Glutamatergic neuron (in vitro differentiated cells): ENCODE measurements at places on chromosomes 2 and 18.

DNA sequence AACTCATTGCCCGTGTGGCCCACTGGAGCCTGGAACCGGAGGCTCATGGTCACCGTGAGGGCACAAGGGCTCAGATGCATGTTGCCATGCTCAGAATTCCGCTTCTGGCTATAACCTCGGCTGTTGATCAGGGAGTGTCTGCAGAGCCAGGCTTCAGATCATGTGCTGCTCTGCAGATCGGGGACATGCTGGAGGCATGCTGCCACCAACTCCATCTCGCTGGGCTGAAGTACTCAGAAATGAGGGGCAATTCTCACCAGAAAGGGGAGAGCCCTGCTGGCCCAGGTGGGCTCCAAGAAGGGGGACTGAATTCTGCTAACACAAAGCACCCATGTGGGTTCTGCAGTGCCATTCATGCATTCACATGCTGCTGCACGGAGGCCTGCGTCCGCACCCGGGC, 269.2 kb upstream of the PXDN start:
- no peak for DNase-seq

DNA sequence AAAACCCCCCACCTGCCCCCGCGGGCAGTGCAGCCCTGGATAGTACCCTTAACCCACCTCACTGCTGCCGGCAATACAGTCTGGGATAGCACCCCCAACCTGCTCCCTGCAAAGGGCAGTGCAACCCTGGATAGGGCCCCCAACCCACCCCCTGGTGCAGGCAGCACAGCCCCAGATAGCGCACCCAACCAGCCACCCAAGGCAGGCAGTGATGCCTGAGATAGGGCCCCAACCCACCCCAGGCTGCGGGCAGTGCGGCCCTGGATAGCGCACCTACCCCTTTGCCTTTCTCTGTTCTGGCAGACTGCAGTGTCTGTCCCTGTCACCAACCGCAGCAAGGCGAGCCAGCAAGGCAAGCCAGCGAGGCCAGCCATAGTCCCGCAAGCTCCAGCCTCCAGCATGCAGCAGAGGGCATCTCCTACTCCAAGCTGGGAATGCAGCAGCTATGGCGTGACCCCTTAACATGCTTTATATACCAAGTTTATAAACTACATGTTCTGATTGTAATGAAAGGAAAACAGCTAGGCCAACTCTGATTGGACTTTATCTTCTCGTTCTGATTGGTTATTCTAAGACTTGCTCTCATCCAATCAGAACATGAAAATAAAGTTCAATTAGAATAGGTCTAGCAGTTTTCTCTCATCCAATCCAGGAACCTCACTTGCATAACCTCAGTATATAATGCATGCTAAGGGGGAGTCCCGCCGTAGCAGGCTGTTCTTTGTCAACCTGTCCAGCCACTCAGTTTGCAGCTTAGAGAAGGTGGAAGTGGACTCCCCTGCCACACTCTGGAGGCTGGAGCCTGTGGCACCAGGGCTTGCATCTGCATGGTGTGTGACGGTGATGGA, 34.1 kb upstream of the ANKRD62 start:
- DNase-seq, result no peak

- peak; percentile 40 for DNase-seq
These were observed 1.3 kb upstream of the LYPD1 start for GRCh38 chr2:132671151-132671835.

- DNase-seq, result no peak
These were observed 49.0 kb upstream of the BIN1 start for GRCh38 chr2:127155947-127156346.

GRCh38 chr2:119223521-119224390, at the start of gene STEAP3:
Gene STEAP3 (plus strand): TSS chr2:119223834. CDS start chr2:119231013, 7,179 bp downstream.
- peak; percentile 85 for DNase-seq

DNA sequence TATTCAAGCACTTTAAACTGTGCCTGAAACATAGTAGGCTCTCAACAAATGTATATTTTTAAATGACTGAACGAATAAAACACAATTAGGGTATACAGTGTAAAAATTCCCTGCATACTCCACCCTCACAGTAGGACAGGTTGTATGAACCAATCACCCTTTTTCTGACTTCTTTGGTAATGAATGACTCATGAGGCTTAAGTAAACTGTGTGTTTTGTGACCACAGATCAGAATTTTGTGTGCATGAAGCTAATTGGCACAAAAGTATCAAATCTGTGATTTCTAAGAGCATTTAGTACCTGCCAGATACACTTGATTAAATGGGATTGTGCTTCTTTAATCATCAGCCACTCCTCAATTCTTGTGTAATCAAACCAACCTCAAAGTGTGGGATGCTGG, 109.9 kb upstream of the MAP4K3 start:
- no peak for DNase-seq

- DNase-seq, result no peak
These were observed 298.6 kb upstream of the MAP2 start for GRCh38 chr2:209125291-209125690.

DNA sequence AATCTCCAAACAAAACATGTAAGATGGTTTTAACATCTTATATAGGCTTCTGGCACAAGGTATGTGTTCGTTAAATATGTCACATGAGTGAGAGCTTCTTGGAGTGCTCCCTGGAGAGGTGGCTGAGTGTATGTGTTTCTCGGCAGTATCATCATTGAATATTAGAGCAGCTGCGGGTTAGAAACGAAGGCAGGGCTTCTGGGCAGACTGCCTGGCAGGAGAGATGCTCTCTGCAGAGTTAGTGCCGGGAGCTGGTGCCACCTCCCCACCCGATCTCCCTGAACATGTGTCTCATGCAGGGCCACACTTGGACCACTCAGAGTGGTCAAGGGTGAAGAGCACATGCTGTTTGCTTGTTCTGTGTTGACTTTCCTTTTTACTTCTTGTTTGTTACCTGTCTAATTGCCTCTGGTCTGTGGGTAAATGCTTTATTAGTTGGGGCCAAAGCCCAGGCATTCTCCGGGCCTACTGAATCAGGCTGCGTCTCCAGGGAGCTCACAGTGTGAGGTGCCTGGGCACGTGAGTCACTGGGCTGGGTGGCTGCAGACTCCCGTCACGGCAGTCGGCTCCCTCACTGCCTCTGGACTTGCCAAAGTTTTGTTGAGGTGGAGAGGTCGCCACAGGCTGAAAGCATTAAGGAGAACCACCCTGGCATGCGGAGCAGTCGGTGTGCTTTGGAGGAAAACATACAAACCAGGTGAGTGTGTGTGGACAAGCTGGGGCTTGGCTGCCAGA, 246.6 kb downstream of the FHOD3 start:
- DNase-seq, result no peak

DNA sequence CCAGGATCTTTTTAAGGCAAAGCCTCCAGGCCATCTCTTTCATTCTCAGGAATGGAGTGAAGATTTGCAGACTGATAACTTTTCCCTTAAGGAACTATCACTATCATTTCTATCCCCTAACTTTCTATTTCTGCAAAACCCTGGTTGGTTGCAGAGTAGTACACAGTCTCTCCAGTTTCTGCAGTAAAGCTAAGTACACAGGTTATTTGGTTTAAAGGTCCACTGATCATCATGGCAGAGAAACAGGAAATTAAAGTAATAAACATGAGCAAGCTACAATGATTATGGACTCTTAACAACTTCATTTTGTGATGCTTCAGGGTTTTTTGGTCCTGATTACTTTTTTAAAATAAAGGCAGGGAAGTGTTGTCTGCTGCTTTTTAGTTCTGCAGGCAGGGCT, 890.0 kb upstream of the DDX18 start:
- no peak for DNase-seq

DNA sequence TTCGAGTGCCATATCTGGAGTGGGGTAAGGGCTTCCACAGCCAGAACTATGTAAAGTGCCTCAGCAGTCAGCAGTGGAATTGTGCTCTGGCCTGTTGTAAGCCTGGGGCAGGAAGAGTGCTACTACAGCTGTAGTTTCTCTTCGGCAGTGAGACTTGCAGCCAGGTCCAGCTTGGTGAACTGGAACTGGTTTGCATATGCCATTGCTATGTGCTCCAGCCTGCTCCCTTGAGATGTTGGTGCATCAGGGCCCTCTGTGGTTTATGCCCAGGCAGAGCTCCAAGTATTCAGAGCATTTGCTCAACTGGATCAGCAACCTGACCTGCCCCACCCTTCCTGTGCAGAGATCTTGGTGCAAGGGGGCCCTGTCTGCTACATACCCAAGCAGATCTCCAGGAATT, 47.8 kb downstream of the ZNF804A start:
- DNase-seq, result no peak

DNA sequence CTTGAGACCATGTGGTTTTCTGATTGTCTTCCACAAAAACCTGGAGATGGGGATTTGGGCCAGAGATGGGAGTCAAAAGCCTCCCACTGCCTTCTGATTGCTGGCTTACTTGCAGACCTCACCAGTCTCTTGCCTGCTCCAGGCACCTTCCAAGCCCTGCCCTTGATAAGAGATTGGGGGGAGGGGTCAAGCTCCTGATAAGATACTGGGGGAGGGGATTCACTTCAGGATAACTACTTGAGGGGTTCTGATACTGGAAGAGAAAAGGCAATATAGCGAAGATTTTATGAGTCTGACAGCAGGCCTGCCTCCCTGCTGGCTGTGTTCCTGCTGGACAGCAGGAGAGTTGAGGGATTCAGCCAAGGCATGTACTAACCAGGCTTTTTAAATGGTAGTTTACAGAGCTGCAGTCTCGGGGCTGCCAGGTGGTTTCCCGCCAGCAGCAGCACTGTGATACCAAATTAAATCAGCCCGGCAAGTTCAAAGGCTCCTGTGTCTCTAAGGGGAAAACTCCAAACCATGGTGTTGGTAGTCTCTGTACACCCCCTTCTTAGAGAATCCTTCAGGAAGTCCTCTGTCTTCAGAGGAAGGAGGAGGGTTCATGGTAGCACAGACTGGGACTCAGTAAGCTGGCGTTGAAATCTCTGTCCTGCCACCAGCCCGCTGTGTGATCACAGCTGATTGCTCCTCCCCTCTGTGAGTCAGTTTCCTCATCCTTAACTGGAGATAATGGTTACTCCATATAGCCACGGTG, 58.3 kb downstream of the FBXO36 start:
- no peak for DNase-seq

GRCh38 chr18:35953688-35954087, 18.8 kb upstream of the RMP24 start:
- no peak for DNase-seq

- DNase-seq, result no peak
These were observed 123.2 kb downstream of the LYPD6B start for GRCh38 chr2:149161481-149162225.

DNA sequence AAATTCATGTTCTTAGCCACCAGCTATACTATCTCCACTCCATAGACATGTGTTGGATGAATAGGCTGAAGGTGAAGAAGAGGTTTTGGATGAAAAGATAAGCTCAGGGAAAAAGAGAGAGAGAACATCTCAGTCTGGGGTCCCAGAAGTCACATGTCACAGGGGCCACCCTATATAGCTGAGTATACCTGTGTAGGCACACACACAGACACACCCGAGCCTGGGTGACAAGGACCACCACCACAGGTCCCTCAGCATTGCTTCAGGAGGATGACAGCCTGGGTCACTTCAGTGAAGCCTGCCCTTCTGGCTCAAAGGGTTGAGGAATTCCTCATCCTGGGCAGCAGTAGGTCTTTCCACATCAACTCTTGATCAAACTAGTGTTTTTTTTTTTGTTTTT, 56.2 kb downstream of the POLR1A start:
- DNase-seq, result no peak

- DNase-seq, result no peak
These were observed 27.0 kb downstream of the ZNF892 start for GRCh38 chr2:95234286-95234785.

DNA sequence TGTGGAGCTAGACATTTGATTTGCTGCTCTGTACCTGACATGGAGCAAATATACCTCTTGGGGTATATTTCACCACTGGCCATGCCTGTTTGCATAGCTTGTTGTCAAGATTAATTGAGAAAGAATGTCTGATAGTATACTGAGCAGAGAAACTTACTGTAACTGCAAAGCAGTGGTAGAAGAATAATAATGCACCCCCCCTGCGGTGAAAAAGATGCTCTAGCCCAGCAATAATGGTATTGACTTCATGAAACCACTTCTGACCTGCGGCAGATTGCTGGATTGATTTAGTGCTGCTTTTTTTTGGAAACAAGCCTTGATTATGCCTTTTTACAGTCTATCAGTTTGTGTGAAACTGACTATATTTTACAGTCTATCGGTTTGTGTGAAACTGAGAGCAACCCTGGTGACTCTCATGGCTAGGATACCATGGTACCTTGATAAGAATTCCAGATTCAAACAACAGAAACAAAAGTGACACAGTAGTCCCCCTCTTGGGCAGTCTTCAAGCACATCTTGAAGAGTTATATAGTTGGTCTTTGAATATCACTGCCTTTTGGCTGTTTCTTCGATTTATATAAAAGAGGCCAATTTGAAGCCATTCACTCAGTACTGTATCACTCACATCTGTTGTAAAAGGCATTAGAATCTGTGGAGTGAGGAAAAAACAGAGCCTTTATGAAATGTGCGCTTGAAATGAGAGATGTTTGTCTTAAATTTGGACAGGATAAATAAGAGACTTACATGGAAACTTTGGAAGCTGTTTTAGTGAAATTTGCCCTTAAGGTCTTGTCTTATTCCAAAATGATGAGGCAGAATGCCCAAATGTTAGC, 102.5 kb downstream of the FMNL2 start:
- no peak for DNase-seq

DNA sequence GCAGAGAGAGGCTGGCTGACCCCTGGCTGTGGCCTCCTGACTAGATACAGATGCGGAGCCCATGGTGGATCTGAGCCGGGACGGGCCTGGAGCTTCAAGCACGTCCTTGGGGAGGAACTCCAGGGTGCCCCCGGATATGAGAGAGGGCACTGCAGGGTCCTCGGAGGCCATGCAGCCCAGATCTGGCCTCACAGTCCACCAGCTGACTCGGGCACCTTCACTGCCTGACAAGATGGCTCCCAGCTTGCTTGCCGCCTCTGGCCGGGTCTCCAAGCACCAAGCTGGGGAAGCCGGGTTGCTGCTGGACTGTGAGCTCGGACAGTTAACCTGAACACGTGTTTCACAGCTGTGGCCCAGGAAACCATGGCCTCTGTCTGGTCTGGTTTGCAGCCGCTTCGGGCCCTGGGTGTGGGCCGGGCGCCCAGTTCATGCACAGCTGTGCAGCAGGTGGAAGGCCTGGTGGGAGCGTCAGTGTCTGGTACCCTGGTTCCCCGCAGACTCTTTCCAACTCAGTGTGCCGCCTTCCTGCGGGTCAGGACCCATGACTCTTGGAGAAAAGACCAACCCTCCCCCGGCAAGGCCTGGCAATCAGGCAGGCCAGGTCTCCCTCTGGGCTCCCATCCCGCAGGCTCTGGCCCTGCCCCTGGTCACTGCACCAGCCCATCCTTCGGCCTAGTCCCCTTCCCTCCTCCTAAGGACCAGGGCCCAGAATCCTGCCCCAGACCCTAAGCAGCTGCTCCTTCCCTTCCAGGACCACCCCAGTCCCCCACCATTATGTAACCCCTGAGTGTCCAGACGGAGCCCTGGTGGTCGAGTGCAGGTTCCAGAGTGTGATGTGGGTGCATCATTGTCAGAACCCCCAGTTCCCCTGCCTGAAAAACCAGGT, 74.6 kb upstream of the OTOS start:
- DNase-seq, result no peak

DNA sequence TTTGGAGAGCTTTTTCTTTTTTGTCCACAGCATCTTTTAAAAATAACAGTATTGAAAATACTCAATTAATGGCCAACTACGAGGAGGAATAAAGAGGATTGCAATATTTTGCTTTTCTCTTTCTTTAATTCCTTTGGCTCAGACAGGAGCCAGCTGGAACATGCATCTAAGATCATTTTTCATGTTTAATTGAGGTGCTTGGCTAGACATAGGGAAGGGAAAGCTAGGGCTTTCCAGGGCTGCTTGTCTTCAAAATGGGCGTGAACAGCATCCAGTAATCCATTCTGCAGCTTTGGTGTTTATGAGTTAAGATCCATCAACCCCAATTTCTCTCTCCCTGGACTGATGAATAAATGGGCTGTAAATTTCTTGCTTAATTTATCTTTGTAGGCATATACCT, 323.0 kb downstream of the PTPRM start:
- DNase-seq, result no peak
